ENCODE measurements at places on chromosomes 7 and 10.

DNA sequence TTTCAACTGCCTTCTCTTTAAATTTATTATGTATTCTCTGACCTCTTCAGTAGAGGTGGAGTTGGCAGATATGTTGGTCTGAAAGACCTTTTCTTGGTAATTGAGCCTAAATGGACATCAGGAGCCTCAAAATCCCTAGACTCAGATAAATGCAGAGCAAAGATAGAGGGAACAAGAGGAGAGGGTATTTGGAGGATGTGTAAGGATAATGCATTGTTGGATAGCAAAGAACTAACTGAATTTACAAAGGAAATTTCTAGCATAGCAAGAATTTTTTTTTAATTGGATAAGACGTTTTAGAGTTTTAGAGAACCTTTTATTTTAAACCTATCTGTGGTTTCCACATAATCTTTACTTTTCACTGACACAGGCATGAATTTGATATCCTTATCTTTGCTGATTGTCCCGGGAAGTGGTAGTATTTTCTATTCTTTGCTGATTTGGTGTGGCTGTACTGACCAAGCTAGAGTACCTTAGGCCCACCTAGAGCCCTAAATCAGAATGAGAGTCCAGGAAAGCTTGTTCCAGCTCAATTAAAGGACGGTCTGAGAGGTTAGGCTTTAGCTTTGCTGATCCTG, 91.3 kb downstream of the NRF1 start:
- no peak for DNase-seq

- DNase-seq: no peak
Measured at GRCh38 chr7:40717242-40717641, 582.4 kb downstream of the SUGCT start.

- no peak for DNase-seq
Measured at GRCh38 chr7:47710201-47710935, 128.5 kb upstream of the TNS3 start.

- DNase-seq: no peak
Measured at GRCh38 chr10:104935656-104936055, 294.6 kb downstream of the SORCS3 start.

DNA sequence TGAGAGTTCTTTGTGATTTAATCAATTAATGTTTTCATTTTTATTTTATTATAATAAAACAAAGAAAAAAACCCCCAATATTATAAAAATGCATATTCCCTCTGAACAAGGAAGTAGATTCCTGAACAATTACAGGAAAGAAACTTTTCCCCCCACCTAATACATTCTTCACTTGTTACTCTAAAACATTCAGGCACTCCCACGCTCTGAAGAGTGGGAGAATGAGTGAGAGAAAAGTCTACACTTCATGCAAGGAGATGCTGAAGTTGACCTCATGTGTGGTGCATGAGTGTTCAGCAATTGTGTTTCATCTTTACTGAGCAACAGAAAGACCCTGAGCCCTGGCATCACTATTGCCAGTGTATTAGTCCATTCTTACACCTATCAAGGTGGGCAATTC, 244.2 kb upstream of the IGFBP3 start:
- DNase-seq: no peak

DNA sequence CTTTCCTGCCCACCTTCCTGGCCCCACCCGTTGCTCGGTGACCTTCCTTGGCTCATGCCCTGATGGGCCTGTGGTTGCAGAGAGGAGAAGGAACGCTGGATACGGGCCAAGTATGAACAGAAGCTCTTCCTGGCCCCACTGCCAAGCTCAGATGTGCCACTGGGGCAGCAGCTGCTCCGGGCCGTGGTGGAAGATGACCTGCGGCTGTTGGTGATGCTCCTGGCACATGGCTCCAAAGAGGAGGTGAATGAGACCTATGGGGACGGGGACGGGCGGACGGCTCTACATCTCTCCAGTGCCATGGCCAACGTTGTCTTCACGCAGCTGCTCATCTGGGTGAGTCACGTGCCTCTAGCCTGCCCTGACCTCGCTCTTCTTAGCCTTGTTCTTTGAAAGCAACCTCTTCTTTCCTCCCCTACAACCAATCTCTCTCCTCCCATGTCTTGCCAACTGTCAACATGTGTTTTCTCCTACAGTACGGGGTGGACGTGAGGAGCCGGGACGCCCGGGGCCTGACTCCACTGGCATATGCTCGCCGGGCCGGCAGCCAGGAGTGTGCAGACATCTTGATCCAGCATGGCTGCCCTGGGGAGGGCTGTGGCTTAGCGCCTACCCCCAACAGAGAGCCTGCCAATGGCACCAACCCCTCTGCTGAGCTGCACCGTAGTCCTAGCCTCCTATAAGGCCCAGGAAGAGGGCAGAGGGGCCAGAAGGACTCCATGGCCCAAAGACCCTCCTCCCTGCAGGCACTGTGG, 24.1 kb downstream of the GBX1 start:
- DNase-seq: no peak

- no peak for DNase-seq
Measured at GRCh38 chr7:114548081-114548980, 133.7 kb downstream of the FOXP2 start.

DNA sequence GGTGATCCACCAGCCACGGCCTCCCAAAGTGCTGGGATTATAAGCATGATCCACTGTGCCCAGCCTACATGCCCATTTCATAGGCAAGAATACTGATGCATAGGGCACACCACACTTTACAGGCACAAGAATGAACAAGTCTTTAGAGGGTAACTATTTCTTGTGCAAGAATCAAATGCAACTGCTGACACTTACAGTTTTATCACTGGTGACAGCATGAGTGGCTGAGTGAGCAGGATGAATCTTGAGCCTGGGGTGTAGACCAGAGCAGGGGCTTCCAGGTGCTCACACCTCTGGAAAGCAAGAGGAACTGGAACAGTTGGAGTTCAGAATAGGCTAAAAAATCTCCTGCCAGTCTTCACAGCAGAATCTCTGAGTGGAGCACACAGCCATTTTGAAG, 287.5 kb downstream of the KCNMA1 start:
- DNase-seq: no peak

DNA sequence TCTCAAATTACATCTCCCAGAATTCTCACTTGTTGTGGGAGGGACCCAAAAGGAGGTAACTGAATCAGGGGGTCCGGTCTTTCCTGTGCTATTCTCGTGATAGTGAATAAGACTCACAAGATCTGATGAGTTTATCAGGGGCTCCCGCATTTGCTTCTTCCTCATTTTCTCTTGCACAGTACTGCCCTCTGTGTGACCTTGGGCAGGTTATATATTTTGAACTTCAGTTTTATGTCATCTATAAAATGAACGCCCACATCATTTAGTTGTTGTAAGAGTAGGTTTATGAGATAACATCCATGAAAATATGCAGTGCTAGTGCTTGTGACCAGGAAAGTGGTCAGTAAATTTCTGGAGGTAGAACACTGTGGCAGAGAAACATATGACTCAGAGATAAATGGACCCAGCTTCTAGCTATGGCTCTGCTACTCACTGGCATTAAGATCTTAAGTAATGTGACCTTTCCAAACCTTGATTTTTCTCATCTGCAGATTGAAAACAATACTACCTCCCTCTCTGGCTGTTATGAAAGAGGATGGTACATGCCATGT, 44.3 kb downstream of the SCRN1 start:
- DNase-seq: no peak

DNA sequence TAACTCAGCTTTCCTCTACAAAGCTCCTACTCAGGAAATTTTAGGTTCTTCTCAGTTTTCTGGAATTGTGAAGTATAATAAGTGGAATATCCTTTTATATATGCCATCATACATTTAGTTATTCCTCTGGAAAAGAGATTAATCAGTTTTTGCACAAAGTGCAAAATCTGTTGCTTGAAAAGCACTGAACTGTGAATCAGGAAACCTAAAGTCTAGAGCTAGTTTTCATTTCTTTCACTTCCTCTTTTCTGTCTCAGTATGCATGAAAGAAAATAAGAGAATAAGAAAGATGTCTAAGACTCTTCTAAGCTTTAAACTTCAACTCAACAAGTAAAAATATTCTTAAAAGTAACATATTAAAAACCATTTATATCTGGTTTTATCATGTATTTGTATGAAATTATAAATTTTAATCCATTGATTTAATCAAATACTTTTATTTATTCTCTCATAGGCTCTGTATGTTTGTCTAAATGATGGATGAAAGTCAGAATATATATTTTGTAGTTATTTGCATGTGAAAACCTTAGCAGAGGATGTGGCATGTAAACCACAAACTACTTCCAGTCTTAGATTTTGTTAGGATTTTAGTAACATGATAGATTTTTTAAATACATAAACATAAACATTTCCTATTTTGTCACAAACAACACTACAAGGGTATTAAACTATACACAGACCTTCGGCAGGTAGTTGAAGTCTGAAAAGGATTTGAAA, 1073.0 kb downstream of the XPNPEP1 start:
- no peak for DNase-seq

DNA sequence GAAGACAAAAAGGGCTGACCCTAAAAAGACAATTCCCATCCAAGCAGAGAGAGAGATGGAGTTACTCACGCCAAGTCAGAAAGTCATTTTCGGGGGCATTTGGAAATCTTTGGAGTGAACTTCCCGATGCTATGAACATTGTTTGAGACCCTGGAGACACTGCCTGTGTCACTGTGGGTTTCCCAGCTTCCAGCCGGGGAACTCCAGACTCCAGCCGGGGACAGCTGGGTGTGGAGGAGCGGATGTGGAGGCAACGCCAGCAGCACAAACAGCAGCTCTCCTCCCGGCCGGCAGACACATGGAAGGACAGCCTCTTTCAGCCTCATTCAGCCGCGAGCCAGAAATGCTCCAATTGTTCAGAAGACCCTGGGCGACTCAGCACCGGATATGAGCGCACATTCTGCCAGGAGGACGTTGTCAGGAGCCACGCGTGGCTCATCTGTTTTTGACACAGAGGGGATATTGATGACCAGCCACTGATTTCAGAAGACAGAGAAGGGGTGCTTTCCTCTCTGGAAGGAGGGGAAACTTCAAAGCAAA, 97.6 kb downstream of the PRPF18 start:
- DNase-seq: no peak

GRCh38 chr7:155464948-155465739, 7.2 kb downstream of the EN2 start:
- no peak for DNase-seq

DNA sequence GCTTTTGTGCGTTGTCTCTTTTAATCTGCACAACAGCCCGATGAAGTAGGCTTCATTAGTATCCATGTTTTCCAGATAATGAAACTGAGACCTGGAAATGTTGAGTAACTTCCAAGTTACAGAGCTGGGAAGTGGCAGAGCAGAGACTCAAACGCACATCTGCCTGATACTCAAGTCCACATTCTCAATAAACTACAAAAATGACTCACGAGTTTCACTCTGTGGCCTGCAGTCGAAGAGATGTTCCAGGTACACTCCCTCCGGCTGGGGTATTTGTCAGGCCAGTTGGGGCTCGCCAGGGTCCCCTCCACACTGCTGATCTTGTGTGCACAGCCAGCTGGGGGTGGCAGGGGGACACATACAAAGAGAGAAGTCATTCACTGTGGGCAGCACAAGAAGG, 17.7 kb upstream of the OPALIN start:
- DNase-seq: no peak

GRCh38 chr10:12583891-12584595, 234.7 kb downstream of the CAMK1D start:
- no peak for DNase-seq

- DNase-seq: no peak
Measured at GRCh38 chr7:43926798-43927123, 525 bp downstream of the UBE2D4 start.

DNA sequence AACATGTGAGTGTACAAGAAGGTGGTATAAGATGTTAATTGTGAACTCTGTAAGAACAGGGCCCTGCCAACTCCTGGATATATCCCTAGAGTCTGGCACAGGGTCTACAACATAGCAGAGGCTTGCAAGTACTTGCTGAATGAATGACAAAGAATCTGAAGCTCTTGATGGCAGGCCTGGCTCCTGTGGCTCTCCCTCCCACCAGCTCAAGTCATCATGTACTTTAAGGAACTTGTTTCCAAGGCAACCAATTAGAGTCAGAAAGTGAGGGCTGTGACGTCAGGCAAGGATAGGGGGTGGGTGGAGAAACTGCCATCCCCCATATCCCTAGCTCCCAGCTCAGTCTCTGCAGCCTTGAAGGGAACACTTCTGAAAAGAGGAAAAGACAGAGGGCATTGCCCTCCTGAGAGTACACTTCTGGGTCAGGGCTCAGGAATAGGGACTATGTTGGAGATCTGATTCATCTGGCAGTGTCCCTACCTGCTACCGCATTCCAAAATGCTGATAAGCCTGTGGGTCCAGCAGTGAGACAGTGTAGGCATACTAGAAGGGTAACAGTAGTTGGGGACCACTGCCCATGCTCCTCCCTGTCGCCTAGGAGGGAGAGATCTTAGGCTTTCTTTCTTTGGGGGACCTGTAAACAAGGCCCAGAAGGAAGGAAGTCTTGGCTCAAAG, 34.6 kb upstream of the BTRC start:
- no peak for DNase-seq

DNA sequence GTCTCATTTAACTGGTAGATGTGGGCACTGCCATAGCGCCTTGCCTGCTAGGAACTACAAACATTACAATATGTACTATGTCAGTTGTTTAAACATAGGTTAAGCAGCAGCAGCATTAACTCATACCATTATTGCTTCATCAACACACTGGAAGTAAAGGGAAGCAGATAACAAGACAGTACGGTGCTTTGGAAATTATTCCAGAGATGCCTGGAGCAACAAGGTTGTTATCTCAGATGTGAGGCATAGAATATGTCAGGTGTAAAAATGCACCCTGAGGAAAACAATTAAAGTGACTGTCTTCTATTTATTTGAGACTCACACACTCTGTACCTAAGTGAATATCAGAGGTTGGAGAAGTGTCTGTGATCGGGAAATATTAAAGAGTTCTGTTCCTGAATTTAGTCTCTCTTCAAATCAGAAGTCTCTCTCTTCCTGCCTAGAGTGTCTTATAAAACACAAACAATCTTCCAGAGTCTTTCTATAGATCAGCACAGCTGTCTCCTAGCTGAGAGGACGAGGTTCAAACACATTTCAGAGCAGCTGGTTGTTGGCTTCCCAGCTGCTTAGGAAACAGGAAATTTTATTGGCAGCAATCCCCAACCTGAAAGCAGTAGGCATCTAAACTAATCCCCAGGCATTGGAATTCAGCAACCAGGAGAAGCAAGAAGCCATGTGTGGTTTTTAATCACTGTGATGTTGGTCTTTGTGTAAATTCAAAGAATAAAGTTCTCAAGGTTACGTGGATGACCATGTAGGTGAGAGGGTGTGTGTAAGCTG, 994.4 kb upstream of the LRRTM3 start:
- DNase-seq: no peak

All from NK-92 treated with Interleukin-12 subunit alpha and Interleukin-12 subunit beta, amount 100 ng/mL, for 24 hours (cell line).